ENCODE measurements at places on chromosomes 3 and 15.

DNA sequence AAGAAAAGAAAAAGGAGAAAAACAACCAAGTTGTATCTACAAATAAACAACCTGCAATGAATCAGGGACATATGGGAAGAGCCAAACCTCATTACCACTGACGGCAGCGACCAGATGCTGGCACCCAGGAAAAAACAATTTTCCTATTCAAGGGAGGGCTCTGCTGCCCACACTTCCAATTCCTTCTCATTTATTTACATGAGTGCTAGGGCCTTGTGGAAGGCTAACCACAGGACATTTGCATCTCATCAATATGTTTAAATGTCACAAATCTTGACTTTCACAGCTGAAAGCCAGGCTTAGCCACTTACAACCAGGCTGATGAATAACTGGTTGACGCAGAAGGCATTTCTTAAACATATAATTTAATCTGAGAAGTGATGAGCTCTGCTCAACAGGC, 36.0 kb downstream of the RFTN1 start:
- no peak for DNase-seq

DNA sequence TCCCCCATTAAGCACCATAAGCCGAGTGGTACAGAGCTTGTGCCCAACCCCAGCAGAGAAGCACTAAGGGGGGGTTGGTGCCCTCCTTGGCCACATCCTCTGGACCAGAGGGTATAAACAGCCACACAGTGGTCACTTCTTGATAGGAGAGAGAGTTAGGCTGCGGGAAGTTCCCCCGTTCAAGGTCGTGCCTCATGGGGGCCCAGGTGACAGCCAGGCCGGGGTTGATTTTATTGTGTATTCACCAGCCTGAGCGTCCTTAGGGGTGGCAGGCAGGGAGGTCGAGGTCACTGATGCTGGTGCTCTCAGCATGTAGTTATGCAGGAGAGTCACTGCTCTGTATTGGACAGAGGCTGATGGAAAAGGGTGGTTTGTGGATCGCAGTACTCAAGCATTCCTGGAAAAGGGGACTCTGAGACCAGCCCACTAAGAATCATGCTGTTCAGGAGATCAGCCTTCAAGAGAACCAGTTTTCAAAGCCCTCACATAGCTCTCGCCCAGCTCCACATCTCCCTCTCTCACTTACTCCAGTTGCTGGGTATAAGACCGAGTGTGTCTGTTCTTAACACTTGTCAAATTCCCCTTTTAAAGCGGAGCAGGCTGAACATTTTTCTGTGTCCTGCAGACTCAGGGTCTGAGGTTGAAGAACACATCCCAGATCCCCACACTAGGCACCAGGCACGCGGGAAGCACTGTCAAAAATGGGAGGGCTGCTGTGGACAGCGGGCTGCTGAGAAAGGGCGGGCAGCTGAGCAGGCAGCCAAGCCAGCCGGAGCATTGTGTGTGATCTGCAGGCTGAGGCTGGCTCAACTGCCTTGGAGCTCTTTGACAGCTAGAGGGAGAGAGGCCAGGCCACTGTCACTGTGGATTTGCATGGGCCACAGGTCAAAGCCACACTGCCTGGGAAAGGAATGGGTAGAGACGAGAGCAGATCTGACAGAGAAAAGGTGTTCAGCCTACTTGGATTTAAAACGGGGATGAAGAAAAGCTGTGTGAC, 279.3 kb upstream of the LRRFIP2 start:
- DNase-seq = no peak

DNA sequence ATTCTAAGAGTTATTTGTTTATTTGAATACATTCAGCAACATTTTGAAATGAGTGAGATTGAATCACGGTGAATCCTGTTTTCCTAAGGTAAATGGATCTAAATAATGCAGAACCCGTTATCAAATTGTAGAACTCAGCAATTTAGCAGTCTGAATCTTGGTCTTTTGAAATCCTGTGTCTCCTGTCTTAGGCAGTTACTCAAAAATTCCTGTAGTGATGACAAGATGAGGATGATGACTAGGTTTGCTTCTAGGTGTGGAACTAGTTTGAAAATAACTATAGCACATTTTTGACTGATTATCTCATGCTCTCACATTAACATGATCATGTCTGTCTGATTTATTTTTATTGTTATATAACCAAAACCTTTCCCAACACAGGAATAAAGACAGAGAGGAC, 115.0 kb downstream of the RAP2B start:
- no peak for DNase-seq

GRCh38 chr3:144185276-144185675, 213.7 kb downstream of the DIPK2A start:
- no peak for DNase-seq

GRCh38 chr15:66679061-66679656, 22.9 kb upstream of the SMAD6 start:
- no peak for DNase-seq

- DNase-seq = no peak
These were observed 36.3 kb upstream of the MYH15 start for GRCh38 chr3:108546692-108547091.

DNA sequence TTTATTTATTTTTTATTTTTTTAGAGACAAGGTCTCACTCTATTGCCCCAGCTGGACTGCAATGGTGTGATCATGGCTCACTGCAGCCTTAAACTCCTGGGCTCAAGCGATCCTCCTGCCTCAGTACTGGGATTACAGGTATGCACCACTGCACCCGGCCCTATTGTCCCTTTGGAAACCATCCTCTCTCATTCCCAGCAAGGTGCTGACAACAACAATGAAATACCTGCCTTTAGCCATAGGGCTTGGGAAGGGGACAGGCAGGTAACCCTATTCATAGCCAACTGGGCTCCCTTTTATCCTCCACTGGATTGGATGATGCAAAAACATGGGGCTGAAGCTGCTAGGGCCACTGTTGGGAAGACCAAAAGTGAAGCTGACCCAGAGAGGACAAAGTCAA, 43.1 kb downstream of the SCAP start:
- DNase-seq = no peak

Data from stimulated activated CD4-positive, alpha-beta T cell treated with anti-CD3 and anti-CD28 coated beads, TNF-alpha, amount 100 ng/mL, for 4 hours (primary cell).